ENCODE measurements at places on chromosomes 2 and 18. TPM values are rescaled to one million over a fixed set of nuclear protein-coding genes. Genes with fewer than 3 reads are reported as not detected.

SLC19A3 gene
- 0.17 TPM for total RNA-seq

CTAGE1 gene
- under 0.01 TPM for total RNA-seq

STPG4 gene
- 0.33 TPM for total RNA-seq

COLEC12 gene
- total RNA-seq, result 60.6 TPM

ARHGAP15 gene
- not detected for total RNA-seq

PFN4 gene
- total RNA-seq, result 1.5 TPM

KLHL41 gene
- total RNA-seq, result 3.8 TPM

NAPG gene
- total RNA-seq, result 30.8 TPM

TTC39C gene
- total RNA-seq, result 32.6 TPM

POLR1A gene
- total RNA-seq, result 9.2 TPM

All from fibroblast of lung (primary cell).